ENCODE measurements at places on chromosomes 11 and 22.

GRCh38 chr11:44267750-44268613 is 42.0 kb downstream of the ALX4 start:
- no peak for DNase-seq

DNA sequence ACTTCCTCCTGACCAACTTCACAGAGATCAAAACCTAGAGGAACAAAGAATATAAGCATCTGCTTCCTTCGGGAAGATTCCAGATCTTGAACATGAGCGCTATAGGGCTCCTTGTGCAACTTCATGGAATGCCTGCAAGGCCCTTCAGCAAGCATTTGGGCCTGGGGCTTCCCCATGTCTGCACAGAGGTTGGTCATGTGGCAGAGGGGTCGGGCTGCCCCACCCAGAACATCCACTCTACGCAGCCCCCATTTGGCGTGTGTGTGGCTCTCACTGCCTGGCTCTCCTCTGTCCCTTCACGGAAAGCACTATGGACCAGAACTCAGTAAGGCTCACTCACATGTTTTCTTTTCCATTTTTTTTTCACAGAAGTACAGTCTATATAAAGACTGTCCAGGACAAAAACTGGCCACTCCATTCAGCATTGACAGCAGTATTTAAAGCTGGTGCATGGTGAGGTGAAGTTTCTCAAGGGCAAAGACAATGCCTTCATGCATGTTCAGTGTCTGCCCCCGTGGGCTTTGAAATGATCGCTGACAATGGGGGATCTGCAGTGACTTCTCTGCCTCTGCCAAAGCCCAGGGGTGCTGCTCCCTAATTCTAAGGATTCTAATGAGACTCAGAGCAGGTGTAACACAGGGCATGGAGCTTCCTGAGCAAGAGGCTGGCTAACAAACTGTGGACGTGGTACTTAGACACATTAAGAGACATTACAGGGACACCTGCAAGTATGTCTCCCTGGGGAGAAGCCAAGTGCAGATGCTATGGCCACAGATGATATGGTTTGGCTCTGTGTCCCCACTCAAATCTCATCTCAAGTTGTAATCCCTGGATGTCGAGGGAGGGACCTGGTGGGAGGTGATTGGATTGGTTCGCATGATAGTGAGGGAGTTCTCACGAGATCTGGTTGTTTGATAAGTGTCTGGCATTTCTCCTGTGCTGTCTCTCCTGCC is 66.5 kb upstream of the PITPNB start:
- no peak for DNase-seq

GRCh38 chr11:21798216-21798615 is 394.7 kb upstream of the ANO5 start:
- no peak for DNase-seq

DNA sequence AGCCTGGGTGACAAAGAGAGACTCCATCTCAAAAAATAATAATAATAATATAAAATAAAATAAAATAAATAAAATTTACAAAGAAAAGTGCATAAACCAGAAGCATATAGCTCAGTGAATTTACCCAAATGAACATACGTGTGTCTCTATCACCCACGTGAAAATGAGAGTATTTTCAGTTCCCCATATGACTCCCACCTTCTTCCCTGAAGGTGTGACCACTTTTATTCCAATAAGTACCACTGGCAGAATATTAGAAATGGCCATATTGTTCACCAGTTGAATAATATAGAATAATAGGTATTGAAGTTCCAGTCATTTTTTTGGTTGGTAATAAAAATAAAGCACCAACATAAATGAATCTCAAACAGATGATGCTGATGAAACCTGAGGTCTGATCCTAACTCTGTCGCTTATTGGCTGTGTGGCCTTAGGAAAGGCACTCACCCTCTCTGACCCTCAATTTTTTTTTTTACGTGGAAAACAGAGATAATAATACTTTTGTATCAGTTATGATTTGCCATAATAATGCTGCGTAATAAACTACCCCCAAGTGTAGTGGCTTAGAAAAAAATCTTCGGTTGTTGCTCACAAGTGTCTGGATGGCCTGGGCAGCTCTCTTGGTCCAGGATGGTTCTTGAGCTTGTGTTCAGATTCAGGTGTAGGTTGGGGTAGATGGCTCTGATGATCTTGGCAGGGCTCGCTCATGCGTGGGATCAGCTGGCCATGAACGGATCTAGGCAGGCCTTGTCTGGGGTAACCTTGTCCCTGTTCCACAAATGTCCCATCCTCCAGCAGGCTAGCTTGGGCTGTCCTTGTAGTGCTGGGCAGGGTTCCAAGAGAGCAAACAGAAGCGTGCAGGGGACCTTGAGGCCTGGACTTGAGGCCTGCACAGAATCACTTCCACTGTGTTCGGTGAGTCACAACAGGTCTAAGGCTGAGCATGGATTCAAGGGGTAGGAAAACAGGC is 88.1 kb downstream of the MYO18B start:
- no peak for DNase-seq

DNA sequence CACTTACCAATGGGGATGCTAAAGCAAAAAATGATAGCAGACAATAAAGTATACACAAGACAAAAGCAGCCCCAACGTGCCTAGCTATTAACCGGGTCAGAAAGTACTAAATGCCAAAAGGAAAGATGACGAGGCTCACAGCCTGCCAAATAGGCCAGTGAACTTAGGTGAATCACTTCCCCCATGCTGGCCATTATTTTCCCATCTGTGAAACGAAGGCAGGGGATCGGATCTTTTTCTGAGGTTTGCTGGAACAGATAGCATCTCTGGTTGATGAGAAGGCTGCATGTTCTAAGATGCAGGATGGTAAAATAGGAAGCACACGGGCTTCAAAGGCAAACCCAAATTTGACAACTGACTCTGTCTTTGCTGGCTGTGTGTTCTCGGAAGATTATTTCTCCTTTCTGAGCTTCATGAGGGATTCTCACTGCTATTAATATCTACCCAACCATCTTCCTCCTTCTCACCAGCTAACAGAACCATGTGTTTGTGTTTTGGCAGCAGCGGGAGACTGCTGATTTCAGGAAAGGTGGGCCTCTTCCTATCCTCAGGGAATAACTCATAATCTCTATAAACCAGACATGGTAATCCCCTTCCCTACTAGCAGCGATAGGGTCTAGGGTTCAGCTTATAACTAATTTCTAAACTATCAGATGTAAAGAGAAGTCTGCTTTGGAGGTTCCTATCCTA is 390.7 kb downstream of the LARGE1 start:
- DNase-seq: no peak

- no peak for DNase-seq
These were observed 803 bp upstream of the IFT27 start for GRCh38 chr22:36776722-36777121.

DNA sequence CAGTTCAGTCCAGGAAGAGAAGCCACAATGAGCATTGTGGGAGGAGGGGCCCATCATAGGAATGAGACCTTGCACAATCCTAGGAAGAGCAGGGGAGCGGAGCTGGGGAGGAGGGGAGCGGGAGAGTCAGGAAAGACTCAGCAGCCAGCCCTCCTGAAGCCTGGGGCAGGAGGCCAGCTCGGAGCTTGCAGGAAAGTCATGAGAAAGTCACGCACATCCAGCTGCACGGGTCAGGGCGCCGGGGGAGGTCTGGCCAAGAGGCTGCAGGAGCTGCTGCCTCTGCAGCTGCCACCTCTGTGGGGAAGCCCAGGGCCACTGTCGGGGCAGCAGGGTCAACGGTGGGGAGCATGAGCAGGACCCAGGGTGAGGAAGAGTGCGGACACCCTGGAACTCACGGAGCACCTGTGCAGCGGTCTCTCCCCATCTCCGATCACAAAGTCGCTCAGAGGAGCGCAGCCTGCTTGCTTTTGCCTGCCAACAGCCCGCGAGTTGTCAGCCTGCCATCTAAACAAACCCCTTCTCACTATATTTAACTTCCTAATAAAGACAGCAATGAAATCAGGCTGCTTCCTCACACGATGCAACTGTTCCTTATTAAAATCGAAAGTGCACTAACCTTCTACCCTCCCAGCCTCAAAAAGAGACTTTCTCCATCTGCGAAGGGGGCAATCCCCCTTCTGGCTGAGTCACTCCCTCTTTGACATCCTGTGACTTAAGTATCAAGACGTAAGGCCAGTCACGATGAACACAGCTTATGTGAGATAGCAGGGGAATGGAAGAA is 52.9 kb upstream of the RTL6 start:
- DNase-seq: peak; percentile 11

DNA sequence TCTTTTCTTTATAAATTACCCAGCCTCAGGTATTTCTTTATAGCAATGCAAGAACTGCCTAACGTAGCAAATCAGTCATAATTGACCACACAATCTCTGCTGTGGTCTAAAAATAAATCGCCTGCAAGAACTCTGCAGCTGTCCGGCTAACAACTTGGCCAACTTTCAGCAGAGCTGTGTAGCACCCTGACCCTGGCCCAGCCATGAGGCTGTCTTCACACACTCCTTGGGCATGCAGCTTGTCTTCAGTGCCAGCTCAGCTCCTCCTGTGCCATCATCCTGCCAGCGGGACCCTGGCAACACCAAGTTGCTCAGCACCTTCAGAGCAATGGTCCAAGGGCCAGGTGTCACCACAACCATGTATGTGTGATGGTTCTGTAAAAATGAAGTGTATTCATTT is 355.6 kb downstream of the OPCML start:
- no peak for DNase-seq

DNA sequence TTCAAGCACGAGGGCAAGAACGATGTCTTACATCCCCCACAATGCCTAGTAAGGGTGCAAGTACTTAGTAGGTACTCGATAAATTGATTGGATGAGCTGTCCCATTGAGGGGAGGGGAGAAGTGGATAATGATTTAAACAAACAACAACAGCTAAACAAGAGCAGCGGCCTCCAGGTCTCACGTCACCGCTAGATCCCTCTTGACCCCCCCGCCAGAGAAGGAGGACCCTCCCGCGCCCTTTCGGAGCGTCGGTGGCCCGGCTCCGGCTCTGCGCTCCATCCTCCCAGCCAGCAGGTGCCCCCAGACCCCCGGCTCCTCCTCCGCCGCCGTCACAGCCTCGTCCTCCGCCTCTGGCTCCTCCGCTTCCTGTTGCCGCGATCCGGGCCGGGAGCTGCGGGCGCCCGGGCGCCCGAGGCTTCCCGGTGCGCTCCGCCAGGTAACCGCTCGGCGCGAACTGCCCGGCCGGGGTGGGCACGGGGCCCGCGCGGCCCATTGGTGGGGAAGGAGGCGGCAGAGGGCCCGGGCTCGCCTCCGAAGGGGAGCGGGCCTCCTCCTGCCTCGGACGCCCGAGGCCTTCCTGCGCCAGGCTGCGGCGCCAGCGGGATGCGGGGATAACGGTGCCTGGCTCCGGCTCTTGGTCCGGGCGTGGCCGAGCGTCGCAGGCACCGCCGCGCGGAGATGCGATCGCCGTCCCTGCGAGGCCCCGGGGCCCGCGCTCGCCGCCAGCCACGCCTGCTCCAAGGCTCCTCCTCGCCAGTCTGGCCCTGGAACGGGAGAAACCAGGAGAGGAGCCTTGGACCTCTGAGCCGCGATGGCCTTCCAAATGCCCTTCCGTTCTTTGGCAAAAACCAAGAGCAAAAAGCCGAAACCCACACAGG is at the start of gene TLCD5:
Gene TLCD5 (plus strand): TSS at position 368 of the 879 bp plus-strand sequence. CDS start 2,143 bp downstream, outside the sequence.
- no peak for DNase-seq

GRCh38 chr11:33825854-33826560 is 51.7 kb upstream of the FBXO3 start:
- DNase-seq: no peak

DNA sequence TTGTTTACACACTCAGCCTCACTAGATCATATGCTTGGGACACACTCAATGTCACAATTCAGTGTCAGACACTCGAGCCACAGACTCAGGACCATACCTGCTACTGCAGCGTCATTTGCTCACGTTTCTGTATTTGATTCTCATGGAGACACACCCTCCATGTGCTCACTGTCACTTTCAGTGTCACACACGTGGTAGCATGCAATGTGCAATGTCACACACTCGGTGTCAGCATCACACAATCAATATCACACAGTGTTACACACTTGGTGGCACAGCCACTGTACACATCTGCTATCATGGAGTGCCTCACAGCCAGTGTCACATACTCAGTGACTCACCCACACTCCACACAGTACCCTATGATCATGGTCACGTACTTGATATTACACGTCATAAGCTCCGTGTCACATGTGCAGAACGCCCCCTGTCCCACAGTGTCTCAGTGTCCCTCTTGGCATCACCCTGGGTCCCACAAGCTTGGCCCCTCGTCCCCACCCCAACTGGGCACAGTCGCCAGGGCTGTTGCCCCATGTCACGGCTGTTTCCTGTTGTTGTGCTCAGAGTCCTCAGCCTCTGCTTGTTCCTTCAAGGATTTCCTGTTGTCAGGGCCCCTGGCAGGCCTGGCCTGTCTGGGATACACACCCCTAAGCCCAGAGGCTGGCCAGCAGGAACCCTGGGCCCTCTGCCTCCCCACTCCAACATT is 49.6 kb downstream of the PDE2A start:
- DNase-seq: no peak

DNA sequence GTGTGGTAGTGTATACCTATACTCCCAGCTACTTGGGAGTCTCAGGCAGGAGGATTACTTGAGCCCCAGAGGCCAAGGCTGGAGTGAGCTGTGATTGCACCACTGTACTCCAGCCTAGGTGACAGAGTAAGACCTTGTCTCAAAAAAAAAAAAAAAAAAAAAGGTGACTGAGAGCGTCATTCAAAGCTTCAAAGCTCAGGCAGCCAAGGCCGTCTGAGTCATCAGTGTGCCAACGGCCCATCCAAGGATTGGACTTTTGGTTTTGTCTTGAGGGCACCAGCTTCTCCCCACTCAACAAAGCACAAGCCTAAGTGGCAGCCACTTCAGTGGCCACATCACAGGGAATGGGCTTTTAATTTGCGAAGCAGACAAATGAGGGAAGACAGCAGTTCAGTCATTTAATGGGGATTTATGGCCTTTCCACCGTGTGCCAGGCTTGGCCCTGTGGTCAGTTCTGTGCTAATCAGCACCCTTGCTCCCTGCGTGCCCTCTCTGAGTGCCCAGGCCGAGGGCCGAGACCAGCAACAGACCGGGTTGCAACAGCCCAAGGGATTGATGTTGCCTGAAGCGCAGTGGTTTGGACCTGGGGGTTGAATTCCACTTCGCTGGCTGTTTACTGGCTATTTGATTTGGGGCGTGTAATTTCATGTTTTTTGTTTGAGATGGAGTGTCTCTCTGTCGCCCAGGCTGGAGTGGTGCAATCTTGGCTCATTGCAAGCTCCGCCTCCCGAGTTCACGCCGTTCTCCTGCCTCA is 30.2 kb upstream of the CRYBB3 start:
- DNase-seq: no peak

GRCh38 chr11:114176321-114176720 is 116.8 kb downstream of the ZBTB16 start:
- no peak for DNase-seq

DNA sequence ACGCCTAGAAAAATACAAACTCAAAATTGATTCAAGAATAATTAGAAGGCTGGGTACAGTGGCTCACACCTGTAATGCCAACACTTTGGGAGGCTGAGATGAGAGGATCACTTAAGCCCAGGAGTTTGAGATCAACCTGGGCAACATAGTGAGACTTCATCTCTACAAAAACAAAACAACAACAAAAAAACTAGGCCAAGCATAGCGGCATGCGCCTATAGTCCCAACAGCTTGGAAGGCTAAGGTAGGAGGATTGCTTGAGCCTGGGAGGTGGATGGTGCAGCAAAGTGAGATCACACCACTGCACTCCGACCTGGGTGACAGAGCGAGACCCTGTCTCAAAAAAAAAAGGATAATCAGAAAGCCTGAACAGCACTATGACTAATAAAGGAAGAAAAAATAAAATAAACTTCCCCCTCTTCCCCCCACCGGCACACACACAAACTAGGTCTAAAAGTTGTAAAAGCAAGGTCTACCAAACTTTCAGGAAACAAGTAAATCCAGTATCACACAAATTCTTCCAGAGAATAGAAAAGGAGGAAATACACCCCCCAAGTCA is 35.8 kb downstream of the RRAS2 start:
- no peak for DNase-seq

- DNase-seq: no peak
These were observed 28.6 kb downstream of the ATG16L2 start for GRCh38 chr11:72842653-72843330.

GRCh38 chr22:37744589-37744988 is 47.7 kb downstream of the TRIOBP start:
- DNase-seq: no peak

Measured in activated T-cell treated with anti-CD3 and anti-CD28 coated beads for 24 hours (primary cell).